ENCODE measurements at places on chromosomes 4 and X.

GRCh38 chr4:75997946-75998345 is 7.2 kb upstream of the SDAD1 start:
- no peak for DNase-seq

- DNase-seq, result no peak
These were observed 468.2 kb downstream of the ZIC3 start for GRCh38 chrX:138034136-138034535.

DNA sequence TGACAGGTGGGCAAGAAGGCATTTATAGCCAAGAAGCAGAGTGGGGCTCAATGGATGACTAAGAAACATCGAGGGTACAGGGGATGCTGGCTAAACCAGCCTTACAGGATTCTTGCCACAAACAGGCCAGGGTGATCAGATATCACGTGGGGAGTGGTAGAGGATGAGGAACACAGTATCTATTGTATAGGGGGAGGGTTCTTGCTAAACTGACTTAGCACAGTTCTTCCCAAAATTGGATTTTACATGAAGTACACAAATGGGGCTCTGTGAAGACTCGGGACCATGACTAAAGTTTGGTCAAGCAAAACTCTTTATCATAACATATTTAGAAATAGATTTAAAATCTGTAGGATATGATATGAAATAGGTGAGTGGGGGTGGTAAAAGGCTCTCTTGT is 144.0 kb upstream of the ATOH1 start:
- DNase-seq, result no peak

DNA sequence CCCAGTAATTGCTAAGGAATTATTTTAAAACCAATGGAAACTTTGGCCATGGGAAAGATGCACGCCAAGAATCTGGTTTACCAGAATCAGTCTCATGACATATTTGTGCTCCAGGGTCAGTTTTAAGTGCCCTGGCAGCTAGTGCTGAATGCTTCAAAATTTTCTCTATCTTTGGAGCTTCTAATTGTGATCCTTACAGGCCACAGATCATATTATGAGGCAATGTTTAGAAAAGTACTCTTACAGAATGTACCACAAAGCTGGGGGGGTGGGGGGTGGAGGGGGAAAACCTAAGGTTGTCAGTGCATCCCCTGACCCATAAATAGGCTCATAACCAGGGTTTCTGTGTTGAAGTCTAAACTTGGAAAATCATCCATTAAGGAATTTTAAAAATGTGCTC is 514.5 kb downstream of the INPP4B start:
- no peak for DNase-seq

DNA sequence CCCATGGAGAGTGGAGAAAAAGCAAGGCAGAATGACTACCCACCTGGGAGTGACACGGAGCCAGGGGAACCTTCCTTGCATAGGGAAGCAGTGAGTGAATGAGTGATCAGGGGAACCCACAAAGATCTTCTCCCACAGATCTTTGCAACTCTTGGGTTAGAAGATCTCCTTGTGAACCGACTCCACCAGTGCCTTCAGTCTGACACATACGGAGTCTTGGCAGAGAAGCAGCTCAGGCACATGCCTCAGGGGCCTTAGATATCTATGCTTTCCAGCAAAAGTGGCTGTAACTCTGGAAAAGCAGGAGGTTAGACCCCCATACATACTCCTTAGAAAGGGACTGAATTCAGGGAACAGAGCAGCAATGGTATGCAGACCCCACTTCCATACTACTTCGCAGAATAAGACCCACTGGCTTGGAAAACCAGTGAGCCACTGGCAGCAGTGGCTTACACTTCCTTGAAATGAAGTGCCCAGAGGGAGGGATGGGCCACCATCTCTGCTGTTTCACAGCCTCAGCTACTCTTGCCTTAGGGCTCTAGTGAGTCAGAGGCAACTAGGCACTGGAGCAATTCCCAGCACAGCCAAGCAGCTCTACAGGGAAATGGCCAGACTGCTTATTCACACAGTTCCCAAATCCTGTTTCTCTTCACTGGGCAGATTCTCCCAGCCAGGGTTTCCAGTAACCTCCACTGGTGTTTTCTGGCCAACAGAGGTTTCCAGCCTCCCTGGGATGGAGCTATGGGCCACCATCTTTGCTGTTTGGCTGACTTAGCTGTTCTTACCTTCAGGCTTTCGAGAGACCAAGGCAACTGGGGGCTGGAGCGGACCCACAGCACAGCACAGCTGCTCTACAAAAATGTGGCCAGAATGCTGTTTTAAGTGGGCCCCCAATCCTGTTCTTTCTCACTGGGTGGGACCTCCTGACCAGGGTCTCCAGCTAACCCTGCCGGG is 82.8 kb upstream of the TCEAL2 start:
- no peak for DNase-seq

DNA sequence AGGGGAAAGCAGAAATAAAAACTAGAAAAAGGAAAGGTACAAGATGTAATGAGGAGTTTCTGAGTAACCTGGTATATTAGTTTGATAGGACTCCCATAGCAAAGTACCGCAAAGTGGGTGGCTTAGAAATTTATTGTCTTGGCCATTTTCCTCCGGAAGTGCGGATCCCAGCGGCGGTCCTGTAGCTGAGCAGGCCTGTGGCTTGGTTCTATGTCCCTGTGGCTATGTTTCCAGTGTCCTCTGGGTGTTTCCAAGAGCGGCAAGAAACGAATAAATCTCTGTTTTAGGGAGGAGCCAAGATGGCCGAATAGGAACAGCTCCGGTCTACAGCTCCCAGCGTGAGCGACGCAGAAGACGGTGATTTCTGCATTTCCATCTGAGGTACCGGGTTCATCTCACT is 44.0 kb upstream of the LDB2 start:
- DNase-seq, result no peak

DNA sequence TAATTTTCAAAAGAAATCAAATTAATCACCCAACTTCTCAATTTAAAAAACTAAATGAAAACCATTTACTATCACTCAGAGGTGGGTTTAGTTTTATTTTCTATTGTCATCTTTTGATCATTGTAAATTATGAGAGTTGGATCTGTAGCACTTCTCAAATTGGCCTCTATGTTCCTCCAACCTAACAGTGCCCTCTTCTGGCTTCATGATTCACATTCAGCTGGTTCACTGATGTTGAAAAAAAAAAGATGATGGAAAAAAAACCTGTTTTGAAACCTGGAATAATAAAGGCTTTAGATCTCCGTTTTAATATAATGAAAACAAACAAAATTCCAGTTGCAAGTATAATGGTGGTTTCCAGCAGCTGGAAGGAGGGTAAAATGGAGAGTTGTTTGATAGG is 2.4 kb upstream of the NBDY start:
- DNase-seq, result no peak

Data from right forelimb (tissue), 1 donor.